PC-9 (cell line): ENCODE measurements at places on chromosomes 11 and 22. TPM values are rescaled to one million over a fixed set of nuclear protein-coding genes. Genes with fewer than 3 reads are reported as not detected.

DNA sequence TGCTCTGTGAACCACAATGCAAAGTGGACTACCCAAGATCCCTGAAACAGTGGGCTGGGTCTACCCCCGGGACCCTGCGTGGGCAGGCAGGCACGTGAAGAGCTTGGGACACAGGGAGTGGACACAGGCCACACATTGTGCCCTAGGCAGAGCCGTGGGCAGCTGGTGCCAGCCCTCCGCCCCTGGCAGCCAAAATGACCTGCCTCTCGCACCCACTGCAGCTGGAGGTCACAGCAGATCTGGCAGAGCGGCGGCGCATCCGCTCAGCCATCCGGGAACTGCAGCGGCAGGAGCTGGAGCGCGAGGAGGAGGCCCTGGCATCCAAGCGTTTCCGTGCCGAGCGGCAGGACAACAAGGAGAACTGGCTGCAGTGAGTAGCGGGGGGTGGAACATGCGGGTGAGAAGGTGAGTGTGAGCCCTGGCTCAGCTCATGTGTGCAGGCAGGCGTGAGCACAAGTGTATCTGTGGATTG, 6.7 kb downstream of the SMTN start:
- no peak for DNase-seq

- no peak for DNase-seq
Observed at GRCh38 chr11:60917267-60917666, 3.3 kb downstream of the TMEM109 start.

MN1 gene
- total RNA-seq = 8.2 and 9.1 TPM in 2 replicates

CRY2 gene
- 17.5 and 27.3 TPM in 2 replicates for total RNA-seq

RFPL1 gene
- total RNA-seq = not detected in 2 replicates

MAML2 gene
- 17.7 and 28.3 TPM in 2 replicates for total RNA-seq

APOBEC3H gene
- total RNA-seq = 1.5 and 2.5 TPM in 2 replicates

DNA sequence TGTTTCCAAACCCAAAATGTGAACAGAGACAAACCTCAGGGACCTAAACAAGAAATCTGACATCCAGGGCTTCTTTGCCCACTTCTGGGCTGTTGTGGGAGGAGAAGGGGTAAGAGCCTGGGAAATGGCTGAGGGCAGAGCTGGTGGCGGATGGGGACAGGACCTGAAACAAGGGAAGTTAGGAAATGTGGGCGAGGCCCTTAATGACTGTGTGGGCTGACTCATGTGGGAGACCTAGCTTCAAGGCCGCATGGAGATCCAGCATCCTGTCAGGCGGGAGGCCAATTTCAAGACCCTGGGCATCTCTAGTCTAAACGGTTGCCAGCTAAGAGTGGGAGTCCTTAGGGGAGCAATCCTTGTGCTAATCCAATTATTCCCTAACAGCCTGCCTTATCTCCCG, 2.1 kb upstream of the OAF start:
- DNase-seq = peak; percentile 89

- no peak for DNase-seq
Observed at GRCh38 chr11:100182927-100183326, 504.2 kb upstream of the ARHGAP42 start.

GRCh38 chr11:706439-706956, 467 bp downstream of the EPS8L2 start:
- DNase-seq = no peak

DNA sequence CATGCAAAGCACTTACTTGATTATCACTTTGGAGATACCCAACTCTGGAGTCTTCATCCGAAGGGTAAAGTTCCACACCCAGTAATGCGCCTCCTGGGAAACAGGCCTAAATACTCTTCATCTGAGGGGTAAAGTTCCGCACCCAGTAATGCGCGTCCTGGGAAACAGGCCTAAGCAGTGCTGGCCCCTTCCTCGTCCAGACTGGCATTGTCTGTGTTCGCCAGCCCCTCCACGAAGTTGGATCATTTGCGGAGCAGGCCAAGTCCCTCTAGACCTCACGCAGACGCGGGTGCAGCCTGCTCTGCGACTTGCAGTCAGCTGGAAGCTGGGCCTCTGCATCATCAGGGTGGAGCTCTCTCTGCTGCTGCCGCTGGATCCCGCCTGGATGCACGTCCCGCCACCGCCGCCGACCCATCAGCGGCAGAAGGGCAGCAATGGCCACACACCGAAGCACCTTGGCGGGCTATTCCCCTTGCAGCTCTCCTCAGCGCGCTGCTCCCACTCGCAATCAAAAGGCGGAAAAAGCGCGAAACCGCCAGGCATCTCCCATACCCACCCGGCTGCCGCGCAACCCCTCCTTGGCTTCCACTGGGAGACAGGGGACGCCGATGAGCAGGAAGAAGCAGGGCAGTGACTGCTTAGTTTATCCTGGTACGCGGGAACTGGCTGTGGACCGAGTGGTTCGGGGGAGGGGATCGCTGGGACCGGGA, 34.1 kb upstream of the GLYATL1 start:
- DNase-seq = no peak

DNA sequence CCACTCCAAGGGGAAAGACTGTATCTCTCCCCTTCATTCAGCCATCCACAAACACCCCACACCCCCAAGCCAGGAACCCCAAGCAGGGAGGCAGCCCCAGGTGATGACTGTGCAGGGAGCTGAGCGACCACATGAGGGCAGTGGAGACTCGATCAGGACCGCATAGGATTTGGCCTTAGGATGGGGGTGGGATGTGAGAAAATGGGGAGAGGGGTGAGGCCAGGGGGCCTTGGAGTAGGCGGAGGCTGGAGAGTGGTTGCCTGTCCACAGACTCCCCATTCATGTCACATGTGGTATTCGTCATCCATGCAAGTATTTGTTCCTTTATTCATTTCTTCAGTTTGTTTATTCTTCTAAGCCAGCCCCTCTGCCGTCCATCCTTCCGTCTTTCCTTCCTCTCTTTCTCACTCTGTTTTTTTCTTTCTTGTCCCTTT, 2.7 kb upstream of the RHOD start:
- peak; percentile 52 for DNase-seq

CCDC157 gene
- total RNA-seq = 6.2 and 6.8 TPM in 2 replicates

LINC01488 gene
- not detected in 2 replicates for total RNA-seq

SULT4A1 gene
- total RNA-seq = 3.2 and 3.4 TPM in 2 replicates

BRSK2 gene
- total RNA-seq = 2.7 and 2.9 TPM in 2 replicates

GRCh38 chr22:20761536-20761935, 12.4 kb upstream of the SERPIND1 start:
- DNase-seq = no peak

GRCh38 chr22:29299136-29299900, 7.1 kb upstream of the GAS2L1 start:
- DNase-seq = no peak

DNA sequence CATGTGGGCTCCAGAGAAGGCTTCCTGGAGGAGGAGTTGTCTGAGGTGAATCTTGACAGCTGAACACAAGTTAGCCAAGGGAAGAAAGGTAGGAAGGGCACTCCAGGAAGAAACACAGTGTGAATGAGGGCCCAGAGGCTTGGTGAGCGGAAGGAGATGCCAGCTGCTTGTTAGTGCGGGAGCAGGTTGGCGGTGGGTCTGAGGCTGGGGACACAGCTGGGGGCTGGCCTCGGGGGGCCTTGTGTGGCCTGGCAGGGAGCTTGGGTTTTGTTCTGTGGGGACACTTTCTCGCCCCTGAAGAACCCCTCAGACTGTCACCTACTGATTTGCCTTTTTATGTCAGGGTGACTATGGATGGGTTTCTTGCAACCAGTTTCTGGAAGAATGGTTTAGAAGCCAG, 160.0 kb downstream of the ST3GAL4 start:
- DNase-seq = no peak

DNA sequence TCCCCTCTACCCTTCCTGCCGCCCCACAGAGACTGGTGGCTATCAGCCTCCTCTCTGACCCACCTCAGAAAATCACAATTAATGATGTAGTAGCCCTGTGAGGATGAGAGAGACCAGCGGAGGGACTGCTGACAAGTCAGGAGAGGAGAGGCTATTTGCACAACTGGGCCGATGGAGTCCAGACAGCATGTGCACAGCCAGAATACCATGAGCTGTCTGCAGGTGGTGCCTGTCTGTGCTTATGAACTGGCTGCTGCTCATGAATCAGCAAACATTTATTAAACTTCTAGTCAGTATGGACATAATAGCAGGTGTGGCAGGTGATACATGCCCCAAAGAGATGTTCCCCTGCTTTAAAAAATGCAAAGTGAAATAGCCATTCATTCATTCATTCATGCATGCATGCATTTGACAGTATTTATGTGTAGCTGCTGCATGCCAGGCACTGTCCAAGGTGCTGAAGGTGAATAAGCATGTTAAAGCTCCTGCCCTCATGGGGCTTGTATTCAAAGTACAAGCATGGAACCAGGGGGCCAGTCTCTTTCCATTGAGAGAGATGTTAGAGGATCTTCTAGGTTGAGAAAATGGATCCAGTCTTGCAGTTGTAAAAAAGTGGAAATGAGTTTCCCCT, 141.3 kb downstream of the GRIK4 start:
- DNase-seq = no peak

- DNase-seq = no peak
Observed at GRCh38 chr11:123797114-123797513, 9.0 kb downstream of the OR6M1 start.

DNA sequence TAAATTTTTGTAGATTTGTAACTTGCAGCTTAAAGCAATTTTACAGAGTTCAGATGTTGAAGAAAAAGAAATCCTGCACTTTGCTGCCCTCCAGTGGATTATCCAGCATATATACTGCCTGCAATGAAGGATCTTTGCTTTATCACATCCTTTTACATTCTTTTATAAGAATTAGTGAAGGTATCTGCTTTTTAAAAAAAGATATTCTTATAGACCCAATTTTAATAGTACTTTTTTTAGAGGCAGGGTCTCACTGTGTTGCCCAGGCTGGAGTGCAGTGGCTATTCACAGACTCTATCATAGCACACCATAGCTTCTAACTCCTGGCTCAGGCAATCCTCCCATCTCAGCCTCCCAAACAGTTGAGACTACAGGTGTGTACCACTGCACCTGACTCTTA, 60.7 kb downstream of the TTC17 start:
- no peak for DNase-seq

- DNase-seq = no peak
Observed at GRCh38 chr11:46521961-46522681, 71.7 kb downstream of the AMBRA1 start.

SEPTIN3 gene
- 1.2 and 1.5 TPM in 2 replicates for total RNA-seq

DNA sequence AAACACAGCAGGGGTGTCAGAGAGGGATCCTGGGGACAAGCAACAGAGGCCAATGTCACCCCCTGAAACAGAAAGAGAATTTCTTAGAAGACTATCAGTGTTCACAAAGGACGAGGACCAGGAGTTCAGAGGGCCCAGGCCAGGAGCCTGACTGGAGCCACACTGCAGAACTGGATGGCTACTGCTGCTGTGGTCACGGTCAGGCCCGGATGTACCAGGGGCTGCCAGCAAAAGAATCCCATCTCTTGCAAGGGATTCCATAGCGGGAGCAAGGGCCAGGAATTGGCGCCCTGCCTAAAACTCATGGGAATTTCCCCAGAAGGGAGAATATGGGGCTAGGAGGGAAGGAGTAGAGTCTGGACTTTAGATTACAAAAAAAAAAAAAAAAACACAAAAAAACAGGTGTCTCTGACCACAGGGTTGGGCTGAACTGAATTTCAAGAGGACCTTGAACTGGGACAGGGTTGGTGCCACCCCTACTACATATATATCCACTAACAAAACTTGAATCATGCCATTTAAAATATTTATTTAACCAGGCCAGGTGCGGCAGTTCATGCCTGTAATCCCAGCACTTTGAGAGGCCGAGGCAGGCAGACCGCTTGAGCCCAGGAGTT, 15.7 kb upstream of the KCTD14 start:
- DNase-seq = no peak

MRGPRX3 gene
- total RNA-seq = not detected in 2 replicates

- DNase-seq = no peak
Observed at GRCh38 chr22:43320943-43321900, 21.9 kb downstream of the SCUBE1 start.

DNA sequence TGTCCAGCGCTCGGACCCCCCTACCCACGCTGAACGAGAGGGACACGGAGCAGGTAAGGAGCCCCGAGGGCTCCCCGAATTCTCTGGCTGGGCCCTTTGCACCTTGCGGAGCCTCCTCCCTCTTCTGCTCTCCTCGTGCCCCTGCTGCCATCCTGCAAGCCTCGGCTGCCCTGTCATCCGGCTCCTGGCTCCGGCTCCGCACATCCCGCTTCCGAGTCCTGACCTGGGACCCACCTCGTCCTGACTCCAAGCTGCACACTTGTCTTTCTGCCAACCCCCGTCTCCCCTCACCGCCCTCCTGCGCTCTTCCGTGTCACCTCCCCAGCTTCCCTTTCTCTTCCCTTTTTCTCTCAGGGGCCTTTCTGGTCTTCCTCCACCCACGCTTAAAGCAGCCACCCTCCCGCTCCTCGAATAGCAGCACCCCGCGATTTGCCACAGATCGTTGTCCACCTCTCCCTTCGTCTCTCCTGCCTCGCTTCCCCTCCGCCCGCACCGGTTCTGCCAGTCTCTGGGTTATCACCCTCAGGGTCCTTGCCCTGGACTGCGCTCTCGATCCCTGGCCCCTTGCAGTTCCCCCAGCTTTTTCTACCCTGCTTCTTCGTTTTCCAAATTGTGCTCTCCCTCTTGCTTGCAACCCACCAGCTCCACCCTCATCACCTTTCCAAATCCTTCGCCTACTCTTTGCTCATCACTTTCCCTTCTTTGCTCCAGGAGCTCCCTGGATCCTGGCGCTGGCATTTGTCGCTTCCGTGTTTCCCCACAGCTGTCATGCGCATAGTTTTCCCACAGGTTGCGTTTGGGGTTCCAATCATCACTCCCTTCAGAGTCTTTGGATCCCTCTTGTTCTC, 822 bp downstream of the MARK2 start:
- no peak for DNase-seq

DNA sequence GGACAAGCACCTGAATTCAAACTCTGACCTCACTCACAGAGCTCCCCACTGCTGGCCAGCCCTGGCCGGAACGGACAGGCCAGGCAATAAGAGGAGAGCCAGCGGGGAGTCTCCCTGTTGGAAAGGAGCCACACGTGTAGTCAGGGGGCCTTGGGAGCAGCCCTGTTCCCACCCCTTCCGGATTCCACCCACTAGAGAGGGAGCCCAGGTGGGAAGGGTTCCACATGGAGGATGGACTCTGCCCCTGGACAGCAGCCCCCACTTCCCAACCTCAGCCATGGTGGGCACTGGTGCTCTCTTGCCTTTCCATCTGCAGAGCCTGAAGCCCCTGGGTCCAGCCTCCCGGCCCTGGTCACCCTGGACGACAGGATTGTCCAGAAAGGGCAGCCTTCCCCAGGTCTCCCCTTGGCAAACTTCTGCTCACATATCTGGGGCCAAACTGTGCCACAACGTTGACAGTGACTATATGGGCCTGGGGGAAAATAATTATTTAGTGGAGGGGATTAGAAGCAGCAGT, 7.5 kb upstream of the APOBEC3A start:
- DNase-seq = no peak

DNA sequence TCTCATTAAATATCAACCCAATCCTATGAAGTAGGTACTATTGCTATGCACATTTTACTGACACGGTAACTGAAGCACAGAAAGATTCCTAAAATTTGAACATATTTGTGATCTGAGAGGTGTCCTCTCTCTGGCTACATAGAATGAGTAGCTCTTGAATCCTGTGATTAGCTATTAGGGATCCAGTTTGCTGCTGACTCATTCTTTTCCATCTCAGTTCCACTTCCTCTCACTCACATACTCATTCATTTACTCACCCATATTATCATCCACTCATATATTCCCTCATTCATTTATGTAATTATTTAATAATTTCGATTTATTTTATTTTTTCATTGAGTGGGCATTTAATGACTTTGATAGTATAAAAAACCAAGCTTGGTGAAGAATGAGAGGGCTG, 42.7 kb downstream of the OR5B17 start:
- DNase-seq = no peak

GRCh38 chr11:91459840-91460239, 764.8 kb upstream of the FAT3 start:
- DNase-seq = no peak

- DNase-seq = no peak
Observed at GRCh38 chr11:134574425-134574824, 162.4 kb upstream of the B3GAT1 start.

PDHX gene
- total RNA-seq = 44.7 and 47.0 TPM in 2 replicates
